ENCODE measurements at places on chromosomes 3 and 15.

DNA sequence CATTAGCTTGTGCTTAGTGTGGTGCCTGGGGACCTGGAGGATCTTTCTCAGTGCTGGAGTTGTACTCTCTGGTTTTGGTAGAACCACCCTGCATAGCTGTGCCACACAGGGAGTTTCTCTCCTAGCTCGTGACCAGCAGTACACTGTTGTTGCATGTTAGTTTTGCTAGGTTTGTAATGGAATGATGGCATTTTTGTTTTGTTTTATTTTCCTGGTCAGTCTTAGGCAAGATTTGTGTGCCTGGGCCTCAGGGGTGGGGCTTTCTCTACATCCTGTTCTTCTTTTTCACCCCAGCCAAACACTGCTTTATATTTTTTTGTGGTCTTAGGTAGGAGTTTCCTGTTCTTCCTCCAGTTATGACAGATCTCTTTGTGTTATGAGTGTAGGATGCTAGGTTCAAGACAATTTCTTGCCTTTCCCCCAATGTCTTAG lies 534.5 kb upstream of the KCNMB2 start:
- no peak for DNase-seq

- no peak for DNase-seq
These were observed 82.7 kb downstream of the TLE3 start for GRCh38 chr15:70014860-70015490.

GRCh38 chr3:46266598-46266997 lies 24.3 kb downstream of the CCR3 start:
- DNase-seq: no peak

GRCh38 chr15:52499506-52499905 lies 29.2 kb downstream of the MYO5A start:
- DNase-seq: no peak

DNA sequence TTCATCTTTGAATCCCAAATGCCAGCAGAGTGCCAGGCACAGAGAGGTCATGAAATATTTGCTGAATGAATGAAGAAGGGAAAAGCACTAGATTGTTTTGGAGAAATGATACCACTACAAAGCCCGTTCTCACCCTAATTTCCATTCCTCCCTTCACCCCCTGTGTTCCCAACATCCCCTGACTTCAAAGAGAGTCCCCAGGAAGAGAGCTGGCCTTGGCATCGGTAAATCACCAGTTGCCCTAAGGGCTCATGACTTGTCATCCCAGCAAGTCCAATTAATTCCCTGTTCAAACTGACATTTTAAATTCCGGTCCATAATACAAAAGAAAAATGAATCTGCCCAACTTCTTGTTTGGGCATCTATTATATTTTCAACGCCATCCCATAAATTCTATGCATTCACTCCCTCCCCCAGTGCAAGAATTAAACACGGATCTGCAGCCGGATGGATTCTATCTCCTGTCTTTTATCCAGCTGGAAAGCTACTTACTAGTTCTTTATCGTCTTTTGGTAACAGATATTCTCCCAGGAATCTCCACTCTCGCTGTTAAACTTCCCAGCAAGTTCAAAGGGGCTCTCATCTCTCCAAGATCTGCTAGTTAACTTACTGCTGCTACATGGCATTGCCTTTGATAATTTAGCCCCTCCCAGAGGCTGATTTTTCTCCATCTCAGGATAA lies 63.9 kb upstream of the TSC22D2 start:
- DNase-seq: no peak

DNA sequence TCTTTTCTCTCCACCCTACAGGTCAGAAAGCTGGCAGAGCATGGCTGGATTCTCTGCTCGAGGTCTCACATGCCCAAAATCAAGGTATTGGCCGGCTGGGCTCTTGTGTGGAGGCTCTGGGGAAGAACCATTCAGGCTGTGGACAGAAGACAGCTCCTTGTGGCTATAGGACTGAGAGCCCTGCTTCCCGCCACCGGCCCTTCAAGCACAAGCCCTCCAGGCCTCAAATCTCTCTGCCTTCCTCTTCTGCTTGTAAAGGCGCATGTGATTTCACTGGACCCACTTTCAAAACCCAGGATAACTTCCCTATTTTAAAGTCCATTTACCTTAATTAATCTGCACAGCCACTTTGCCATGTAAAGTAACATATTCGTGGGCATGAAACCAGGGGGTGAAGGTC lies 36.2 kb upstream of the MGLL start:
- no peak for DNase-seq

All from NCI-H774 (cell line).